IPS DF 19.7 (cell line): ENCODE measurements at places on chromosomes 1 and 21.

GRCh38 chr1:14653461-14653960 is 55.0 kb downstream of the KAZN start:
- no peak for DNase-seq

GRCh38 chr1:200334661-200335256 is 75.1 kb downstream of the ZNF281 start:
- no peak for DNase-seq

GRCh38 chr1:186531561-186532165 is 70.7 kb upstream of the PDC start:
- no peak for DNase-seq

- DNase-seq = no peak
Observed at GRCh38 chr1:29166291-29166878, 15.3 kb downstream of the SRSF4 start.

DNA sequence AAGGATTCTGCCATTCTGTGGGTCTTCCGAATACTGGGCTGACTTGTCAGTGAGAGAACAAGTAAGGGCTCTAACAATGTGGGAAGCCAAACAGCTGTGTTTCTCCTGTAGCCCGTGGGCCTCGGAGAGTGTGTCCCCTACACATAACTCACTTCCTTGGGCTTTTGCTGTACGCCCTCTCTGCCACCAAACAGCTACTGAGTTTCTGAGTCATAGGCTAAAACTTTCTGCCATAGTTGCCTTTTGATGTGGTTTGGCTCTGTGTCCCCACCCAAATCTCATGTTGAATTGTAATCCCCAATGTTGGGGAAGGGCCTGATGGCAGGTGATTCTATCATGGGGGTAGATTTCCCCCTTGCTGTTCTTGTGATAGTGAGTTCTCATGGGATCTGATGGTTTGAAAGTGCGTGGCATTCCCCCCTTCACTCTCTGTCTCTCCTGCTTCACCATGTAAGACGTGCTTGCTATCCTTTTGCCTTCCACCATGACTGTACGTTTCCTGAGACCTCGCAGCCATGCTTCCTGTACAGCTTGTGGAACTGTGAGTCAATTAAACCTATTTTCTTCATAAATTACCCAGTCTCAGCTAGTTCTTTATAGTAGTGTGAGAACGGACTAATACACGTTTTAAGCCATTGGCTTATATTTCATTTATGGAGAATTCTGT is 194.8 kb upstream of the HMCN1 start:
- DNase-seq = no peak
